ENCODE measurements at places on chromosomes 5 and 9.

DNA sequence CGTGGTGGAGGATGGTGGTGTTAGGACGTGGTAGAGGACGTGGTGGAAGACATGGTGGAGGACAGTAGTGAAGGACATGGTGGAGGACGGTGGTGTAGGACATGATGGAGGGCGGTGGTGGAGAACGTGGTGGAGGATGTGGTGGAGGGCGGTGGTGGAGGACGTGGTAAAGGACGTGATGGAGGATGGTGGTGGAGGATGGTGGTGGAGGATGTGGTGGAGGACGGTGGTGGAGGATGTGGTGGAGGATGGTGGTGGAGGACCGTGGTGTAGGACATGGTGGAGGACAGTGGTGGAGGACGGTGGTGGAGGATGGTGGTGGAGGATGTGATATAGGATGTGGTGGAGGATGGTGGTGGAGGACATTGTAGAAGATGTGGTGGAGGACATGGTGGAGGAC, 67.6 kb downstream of the S1PR3 start:
- DNase-seq = no peak

DNA sequence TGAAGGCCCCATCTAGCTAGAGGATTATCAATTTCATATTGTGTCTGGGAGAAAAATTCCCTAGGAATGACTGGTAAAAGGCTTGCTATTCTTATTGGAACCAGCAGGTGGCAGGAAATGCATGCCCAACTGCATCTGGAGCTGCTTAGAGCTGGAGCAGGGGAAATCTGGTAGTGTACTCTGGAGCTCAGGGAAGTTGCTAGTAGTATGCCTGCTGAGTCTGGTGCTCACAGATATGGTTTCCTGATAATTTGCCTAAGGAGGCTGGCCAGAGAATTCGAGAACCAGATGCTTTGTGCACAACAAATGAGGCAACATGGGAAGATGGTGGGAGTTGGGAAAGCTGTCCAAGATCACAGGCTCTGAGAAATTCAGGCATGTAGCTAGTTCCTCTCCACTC, 53.7 kb downstream of the G3BP1 start:
- DNase-seq = no peak

DNA sequence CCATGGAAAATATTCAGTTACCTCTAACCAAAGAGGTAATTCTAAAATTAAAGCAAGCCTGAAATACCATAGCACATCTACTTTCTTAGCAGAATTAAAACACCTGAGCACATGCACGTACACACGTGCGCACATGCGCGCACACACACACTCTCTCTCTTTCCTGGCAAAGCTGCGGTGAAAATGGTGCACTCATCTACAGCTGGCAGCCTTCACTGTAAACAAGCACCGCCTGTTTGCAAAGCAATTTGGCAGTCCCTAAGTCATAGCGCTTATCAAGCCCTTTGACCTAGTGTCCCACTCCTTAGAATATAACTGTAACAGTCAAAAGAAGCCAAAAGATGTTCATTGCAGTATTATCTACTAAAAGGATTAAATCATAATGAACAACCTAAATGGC, 278.7 kb downstream of the DENND1A start:
- no peak for DNase-seq

GRCh38 chr9:6681957-6682501, 36.5 kb upstream of the GLDC start:
- no peak for DNase-seq

- DNase-seq = no peak
Measured at GRCh38 chr5:150122158-150122510, 33.5 kb downstream of the PDGFRB start.

DNA sequence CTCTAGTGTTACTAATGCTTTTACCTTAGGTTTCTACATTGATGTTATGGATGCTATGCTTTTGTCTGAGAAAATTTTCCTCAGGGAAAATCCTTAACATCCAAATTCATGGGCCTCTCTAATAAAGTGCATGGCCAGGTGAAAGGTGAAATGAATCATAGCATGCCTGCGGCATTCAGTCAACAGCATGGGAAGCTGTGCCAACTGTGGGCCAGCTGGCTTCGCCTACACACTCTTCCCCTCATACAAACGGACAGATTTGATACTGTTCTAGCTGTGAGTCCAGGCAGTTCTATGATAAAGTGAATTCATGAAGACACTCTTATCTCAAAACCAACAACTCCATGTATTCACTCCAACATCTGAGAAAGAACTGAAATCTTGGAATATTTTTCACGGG, 374.1 kb downstream of the PLK2 start:
- DNase-seq = no peak

DNA sequence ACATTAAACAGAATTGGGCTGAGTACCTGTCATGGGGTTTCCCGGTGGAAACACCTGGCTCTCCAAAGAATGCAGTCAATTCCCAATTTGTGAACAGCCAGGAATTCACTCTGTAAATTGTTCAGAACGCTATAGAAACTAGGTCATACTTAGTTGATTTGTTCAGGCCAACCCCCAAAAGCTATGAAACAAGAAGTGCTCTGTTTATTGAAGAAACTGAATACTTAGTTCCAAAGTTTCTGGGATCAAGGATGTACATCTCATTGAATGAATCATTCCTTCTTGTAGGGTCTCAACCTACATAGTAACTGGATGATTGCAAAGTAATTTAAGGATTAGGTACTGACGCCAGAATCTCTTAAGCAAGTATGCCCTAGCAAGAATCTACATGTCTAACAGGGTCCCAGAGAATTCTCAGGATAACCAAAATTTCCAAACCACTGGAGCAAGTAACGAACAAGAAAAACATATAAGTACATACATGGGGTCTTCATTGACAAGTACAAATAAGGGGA, 659 bp upstream of the TUSC1 start:
- no peak for DNase-seq

GRCh38 chr5:53008751-53009150, 19.6 kb downstream of the ITGA2 start:
- no peak for DNase-seq

GRCh38 chr9:26054600-26055520, 376.6 kb upstream of the TUSC1 start:
- no peak for DNase-seq

DNA sequence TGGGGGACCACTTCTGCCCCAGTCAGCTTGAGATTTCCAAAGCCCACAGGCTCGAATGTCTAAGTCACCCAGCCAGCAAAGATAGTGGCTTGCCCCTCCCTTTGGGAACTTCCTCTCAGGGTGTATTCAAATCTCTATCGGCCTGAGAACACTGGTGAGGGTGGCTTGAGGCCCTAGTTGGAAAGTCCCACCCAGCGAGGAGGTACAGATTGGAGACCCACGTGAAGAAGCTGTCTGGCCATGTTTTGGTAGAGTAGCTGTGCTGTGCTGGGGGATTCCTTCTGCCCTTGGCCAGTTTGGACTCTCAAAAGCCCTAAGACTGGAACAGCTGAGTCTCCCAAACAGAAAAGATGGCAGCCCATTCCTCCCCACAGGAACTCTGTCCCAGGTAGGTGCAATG, 172.7 kb upstream of the RIOK2 start:
- no peak for DNase-seq

- DNase-seq = no peak
Measured at GRCh38 chr5:135069016-135069770, 35.2 kb upstream of the PITX1 start.

- DNase-seq = no peak
Measured at GRCh38 chr9:734831-735511, 106.5 kb upstream of the DMRT1 start.

DNA sequence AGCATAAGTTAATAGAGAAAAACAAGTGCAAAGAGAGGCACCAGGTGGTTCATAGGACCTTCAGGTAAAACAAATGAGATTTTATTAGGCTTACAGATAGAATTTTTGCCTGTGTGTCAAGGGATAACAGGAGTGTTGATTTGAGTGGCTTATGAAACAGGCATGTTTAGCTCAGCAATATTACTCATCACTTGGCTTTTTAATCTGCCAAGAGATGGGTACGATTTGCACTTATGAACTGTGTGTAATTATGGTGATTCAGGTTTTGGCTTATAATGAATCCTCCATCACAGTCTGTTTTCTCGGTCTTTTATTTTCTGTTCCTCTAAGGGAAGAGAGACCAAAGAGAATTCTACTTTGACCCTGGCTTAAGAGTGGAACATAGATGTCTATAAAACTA, 199.3 kb downstream of the DMRTA1 start:
- no peak for DNase-seq

GRCh38 chr5:956941-957747, 51.5 kb upstream of the NKD2 start:
- no peak for DNase-seq

DNA sequence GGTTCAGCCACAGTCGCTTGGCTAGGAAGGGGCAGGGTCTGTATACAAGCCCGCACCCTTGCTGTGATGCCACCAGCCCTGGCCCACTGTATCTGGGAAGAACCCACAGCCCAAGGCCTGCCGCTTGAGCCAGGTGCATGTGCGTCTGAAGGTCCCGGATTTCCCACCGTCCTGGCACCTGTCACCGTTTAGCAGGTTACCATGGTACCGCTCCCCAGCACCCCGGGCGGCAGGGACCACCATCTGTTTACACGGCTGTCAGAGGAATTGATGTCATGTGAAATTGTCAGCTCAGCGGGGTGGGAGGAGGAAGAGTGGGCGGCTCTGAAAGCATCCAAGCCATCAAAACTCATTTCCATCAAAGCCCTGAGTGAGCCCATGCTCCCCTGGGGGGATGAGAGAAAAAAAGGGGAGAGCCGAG, 92.7 kb downstream of the HRH2 start:
- DNase-seq = no peak

GRCh38 chr5:53873235-53873634, 312.8 kb downstream of the NDUFS4 start:
- DNase-seq = no peak

GRCh38 chr5:178078197-178079010, 34.9 kb upstream of the N4BP3 start:
- no peak for DNase-seq

- DNase-seq = no peak
Measured at GRCh38 chr9:110192531-110193261, 15.3 kb downstream of the C9orf152 start.

GRCh38 chr9:122263699-122264349, 816 bp downstream of the RBM18 start:
- DNase-seq = no peak

DNA sequence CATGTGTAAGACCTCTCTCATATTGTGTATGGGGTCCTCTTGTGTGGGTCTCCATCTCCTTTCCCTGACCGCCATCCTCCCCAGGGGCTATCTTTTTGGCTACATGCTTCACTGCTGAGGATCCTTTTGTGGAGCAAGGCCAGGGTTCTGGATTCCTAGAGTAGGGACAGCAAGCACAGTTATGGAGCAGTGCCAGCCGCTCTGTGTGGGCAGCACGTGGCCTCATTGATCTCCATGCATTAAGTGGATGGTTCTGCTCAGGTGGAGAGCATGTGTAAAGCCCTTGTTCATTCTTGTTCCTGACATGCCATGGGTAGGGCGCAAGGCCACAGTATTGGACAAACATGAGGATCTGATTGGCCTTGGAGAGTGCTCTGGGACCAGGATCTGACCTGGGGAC, 8.9 kb downstream of the PHF2 start:
- DNase-seq = no peak

DNA sequence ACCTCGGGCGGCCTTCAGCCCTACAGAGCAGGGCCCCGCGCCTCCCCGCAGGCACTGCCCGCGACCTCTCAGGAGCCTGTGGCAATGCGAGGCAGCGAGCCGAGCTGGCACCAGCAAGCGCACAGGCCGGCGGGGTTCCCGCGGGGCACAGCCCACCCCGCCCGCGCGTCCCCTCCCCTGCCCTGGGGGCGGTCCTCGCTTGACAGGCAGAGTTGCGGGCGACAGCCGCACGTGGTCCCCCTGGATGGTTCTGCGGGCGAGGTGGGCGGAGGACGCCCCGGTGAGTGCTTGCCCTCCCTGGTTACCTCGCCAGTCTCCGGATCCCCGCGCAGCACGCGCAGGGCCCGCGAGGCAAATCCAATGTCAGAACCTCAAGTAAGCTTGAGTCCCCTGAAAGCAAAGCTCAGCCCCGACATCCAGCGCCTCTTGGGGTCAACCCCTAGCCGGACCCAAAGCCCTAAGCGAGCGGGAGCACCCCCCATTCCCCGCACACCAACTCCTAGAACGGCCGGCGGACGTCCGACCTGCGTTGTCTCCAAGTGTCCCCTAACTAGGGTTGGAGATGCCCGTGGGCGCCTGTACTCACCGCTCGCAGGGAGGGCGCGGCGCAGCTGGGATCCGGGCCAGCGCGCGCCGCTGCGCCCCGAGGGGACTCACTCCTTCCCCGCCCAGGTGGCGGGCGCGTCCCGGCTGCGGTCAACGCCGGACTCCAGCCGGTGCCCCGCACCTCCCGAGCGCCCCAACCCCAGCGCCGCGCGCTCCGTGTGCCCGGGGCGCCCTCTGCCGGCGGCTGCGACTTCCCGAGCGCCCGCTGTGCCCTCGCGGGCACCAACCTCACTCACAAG, at the start of gene DRD1:
Gene DRD1, minus strand, starts transcription at position 123 of the 845 bp plus-strand sequence. CDS start 1,083 bp downstream, outside the sequence.
- DNase-seq = peak; percentile 19

- DNase-seq = no peak
Measured at GRCh38 chr5:127089191-127089590, 15.9 kb upstream of the C5orf63 start.

DNA sequence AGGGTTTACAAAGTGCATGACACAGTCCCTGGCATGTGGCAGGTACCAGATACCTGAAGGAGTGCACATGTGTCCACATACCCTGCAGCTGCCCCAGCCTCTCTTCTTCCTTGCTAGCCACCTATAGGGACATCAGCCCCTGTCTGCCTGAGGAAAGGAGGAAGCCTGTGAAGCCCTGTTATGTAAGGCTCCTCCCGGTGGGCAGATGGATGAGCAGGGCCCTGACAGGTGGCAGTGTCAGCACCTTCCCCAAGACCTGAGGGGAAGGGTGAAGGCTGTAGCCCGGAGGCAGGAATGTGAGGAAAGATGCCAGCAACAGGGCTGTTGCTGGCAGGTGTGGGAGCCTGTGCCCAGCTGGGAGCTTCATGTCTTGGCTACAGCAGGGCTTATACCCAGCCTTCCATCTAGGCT, 21.7 kb downstream of the TCF7 start:
- DNase-seq = no peak

DNA sequence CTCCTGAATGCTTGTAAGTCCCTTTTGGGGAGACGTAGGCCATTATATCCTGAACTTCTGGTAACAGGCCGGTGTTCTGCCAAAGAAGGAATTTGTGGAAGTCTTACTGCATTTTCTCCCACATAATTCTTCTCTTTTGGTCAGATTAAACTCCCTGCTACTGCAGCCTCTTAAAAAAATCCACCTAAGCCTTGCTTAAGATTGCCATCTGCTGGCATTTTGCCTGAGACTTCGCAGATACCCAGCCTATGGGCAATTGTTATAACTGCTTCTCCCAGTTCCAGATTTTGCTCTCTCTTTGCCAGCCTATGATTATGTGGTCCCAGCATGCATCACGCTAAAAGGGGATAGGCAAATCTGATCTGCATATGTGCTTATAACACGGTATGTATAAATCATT, 391.6 kb upstream of the CHD1 start:
- no peak for DNase-seq

GRCh38 chr5:41686191-41686590, 175.8 kb upstream of the PLCXD3 start:
- no peak for DNase-seq

GRCh38 chr5:9245071-9245470, 300.8 kb downstream of the SEMA5A start:
- DNase-seq = no peak

GRCh38 chr5:178387856-178388190, 155.2 kb upstream of the PHYKPL start:
- DNase-seq = no peak

All from activated CD4-positive, CD25-positive, alpha-beta regulatory T cell treated with anti-CD3 and anti-CD28 coated beads, Interleukin-2, amount 50 U/mL, for 16 hours (primary cell).